ENCODE measurements at places on chromosomes 7 and 10. TPM values are rescaled to one million over a fixed set of nuclear protein-coding genes. Genes with fewer than 3 reads are reported as not detected.
A peak's percentile ranks its signal among the peaks of the same experiment; 100 is the strongest.

SLC18A3 gene
- total RNA-seq: not detected

LIPM gene
- not detected for total RNA-seq

- DNase-seq: no peak
These were observed 23.8 kb upstream of the FBXW4 start for GRCh38 chr10:101718690-101719275.

MDFIC gene
- total RNA-seq: 44.3 TPM

GRCh38 chr10:122261584-122261983 lies 9.5 kb upstream of the BTBD16 start:
- no peak for DNase-seq

GRCh38 chr7:139618482-139619366 lies 95.2 kb downstream of the CLEC2L start:
- DNase-seq: peak; percentile 25

Measured in muscle of leg (tissue), 16 donors.